GM19239 (cell line): ENCODE measurements at places on chromosomes 4 and X.

DNA sequence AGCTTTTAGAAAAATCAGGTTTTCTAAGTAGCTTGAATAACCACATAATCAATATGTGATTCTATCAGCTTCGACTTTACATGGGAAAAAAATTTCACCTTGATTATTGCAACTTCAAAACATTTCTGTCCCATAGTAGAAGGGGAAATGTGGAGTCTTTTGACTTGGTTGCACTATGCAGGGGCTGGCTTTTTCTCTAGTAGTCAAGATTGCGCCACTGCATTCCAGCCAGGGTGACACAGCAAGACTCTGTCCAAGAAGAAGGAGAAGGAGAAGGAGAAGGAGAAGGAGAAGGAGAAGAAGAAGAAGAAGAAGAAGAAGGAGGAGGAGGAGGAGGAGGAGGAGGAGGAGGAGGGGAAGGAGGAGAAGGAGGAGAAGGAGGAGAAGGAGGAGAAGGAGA, 84.9 kb downstream of the MAML3 start:
- no peak for DNase-seq

DNA sequence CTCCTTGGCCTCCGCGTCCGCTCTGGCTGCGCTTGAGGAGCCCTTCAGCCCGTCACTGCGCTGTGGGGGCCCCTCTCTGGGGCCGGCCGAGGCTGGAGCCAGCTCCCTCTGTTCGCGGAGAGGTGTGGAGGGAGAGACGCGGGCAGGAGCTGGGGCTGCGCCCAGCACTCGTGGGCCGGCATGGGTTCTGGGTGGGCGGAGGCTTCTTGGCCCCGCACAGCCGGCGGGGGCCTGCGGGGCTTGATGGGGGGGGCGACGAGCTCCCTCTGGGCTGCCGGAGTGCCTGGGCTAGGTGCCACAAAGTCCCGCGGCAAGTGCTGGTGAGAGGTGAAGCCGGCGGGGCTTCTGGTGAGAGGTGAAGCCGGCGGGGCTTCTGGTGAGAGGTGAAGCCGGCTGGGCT, 61.9 kb downstream of the ANKRD50 start:
- no peak for DNase-seq

DNA sequence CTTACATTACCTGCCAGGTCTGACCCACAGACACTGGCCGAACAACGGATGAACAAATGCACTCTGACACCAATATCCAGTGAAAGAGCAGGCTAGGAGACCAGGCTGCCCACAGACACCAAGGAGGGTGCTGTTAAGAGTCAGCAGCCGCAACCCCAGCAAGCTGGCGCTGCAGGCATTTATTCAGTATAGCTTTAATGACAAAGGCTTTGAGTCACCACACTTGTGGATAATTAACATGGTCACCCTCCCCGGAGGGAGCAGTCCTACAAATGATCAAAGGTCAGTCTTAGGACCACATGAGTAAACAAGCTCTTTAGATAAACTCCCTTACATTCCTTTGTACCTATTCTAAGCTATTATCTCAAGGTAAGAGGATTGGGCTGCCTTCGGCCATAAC, 368.5 kb upstream of the GRID2 start:
- DNase-seq: no peak

DNA sequence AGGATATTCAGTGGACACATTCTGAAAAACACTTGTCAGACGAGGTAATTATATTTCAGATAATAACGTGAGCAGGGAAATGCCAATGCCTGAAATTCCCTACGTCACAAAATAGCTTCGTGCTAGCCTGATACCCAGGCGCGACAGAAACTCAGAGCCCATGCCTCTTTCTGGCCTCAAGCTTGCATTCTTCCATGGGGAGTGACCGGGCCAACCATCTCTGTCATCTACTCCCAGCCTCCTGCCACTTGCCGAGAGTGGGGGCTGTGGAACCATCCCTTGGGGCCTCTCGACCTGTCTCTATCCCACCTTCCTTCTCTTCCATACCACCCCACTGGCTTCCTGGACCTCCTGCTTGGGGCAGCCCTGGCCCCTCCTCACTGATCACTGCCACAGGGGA, 34.5 kb upstream of the CDKN2AIP start:
- no peak for DNase-seq

- no peak for DNase-seq
Observed at GRCh38 chr4:113436360-113436759, 325.2 kb downstream of the CAMK2D start.

DNA sequence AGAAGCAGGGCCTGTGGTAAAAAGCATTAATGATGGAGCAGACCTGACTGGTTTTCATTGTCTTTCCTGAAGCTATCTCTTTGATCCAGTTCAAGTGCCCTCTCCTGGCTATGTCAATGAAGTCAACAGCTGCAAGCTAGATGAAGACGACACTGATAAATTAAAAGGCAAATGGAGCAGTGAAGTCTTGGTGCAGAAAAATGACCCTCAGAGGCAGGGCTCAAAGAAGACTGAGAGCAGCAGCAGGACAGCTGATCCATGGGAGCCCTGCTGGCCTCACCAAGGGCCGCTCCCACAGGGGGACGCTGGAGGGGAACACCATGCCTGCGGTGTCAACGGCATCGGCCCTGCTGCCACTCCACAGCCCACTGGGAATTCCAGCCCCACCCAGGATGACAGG, 96.2 kb downstream of the RELL1 start:
- DNase-seq: no peak

- DNase-seq: no peak
Observed at GRCh38 chr4:7367864-7368277, 66.9 kb downstream of the PSAPL1 start.

- DNase-seq: no peak
Observed at GRCh38 chrX:101918751-101919150, 13.1 kb downstream of the ZMAT1 start.

DNA sequence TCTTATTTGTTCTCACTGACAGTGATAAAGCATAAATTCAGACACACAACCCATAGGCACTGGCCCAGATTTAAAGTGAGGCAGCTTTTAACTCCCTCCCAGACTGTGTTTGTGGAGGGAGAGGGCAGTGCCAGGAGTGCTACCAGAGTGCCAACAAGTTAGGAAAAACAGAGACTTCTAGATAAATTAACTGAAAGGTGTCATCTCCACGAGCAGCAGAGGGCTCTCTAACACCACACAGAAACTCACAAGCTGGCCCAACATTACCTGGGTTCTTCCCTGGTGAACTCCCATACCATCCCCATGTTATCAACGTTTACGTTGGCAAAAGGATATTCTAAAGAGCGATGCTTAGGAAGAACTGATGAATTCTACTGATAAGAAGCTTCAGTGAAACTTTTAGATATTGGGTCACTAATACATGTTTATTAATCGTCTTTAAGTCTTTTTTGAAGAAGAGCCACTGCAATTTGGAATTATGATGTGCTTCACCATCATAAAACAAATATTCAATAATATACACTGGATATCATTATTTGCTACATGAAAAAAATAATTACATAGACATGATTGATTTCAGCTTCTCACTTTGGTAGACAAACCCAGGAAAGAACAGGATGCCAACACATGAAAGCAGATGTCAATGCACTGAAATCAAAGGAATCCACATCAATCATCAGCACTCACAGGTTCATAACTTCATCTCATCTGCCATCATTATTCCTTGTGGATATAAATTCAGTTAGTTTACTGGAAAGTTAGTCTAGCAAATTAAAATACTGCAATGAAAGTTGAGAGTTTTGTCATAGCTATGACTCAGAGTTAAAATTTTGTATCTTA, 121.2 kb upstream of the NAP1L5 start:
- DNase-seq: no peak

DNA sequence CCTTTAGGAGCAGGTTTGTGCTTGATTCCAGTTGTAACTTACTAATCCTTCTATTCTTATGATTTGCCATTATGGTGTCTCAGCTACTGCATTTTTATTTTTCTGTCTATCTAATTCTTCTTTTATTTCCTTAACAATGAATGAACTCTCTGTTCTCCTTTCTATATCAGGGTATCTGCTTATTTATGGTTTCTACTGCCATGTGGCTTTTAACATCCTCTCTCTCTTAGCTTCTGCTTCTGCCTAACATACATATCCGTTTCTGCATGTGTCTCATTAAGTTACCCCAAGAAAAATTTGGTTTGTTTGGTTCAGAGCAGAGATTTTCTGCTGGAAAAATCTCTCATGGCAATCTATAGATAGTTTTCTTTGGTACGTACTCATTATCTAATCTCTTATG, 614.4 kb downstream of the RPA4 start:
- no peak for DNase-seq

DNA sequence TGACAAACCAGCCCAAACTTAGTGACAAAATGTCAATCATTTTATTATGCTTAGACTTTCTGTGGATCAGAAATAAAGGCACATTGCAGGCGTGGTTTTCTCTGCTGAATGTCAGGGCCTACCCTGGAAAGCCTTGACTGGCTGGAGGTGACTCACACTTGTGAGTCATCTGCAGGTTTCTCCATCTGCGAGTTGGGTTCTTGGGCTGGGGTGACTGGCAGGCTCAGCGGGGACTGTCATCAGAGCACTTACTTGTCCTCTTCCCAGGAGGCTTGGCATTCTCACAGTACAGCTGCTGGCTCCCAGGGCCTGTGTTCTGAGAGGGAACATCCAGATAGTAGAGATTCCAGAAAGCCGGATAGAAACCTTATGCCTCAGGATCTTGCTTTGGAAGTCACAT, 153.8 kb upstream of the AGA start:
- no peak for DNase-seq

DNA sequence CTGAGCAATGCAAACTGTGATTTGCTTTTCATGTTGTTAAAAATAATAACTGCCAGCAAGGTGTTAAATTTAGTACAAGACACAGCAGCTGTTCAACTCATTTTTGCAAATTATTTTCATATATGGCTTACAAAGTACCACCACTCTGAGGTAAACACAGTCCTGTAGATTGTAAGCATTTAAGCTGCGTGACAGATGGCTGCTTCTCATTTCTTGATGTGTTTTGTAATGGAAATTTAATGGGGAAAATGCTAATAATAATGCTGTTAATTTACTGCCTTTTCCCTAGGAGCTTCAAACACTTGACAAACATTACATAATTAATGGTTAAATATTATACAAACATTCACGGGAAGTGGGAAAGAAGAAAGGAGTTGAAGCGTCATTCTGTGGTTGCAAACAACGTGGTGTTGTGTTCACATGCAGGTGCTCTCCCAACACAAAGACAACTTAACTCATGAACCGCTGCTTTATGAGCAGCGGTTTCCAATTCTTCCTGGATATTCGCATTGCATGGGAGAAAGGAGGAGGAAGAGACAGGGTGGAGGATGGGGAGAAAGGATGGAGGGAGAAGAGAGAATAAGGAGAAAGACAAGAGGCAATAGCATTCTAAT, 236.8 kb upstream of the VCX start:
- DNase-seq: no peak

GRCh38 chr4:127521463-127521862, 111.3 kb upstream of the INTU start:
- no peak for DNase-seq

DNA sequence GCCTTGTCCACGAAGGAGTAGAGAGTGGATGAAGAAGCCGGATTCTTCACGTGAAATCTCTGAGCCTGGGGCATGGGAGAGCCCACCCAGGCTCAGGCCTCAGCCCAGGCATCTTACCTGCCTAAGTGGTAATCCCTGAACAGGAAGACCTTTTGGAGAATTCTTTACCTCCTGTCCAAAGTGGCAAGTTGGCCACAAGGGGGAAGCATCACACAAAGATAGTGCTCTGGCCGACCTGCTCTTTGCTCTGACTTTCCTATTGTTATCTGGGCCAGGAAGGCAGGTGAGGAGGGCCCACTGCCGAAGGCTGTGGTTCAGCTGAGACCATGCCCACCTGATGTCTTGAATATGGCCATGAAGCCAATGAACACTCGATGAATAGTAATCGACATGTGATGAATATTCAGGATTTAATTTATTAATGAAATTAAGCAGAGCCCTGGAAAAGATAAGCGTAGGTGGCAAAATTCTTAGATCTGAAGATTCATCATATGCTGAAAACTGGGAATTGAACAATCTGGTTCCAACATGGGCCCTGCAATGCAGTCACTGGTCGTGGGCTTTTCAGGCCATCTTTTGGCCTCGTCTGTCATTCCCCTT, 93.8 kb downstream of the PDGFRA start:
- DNase-seq: peak; percentile 71

DNA sequence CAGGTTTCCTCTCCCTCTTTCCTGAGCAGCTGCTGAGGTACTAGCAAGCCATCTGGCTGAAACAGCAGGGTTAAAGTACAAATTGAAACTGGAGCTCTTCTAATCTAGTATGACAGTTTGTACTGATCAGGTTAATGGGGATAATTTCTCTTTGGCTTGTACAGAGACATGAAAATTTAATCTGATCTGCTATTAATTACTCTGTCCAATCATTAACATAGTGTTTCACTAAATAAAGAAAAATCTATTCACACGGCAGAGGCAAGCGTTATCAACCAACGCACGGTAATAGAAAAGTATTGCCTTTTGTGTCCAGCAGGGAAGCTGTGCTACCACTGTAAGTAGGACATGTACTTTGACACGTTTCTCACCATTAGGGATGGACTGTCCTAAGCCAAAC, 71.1 kb downstream of the IGSF1 start:
- no peak for DNase-seq
